ENCODE measurements at places on chromosomes 12 and 14.

- no peak for DNase-seq
Measured at GRCh38 chr14:95033682-95034632, 123.4 kb downstream of the DICER1 start.

DNA sequence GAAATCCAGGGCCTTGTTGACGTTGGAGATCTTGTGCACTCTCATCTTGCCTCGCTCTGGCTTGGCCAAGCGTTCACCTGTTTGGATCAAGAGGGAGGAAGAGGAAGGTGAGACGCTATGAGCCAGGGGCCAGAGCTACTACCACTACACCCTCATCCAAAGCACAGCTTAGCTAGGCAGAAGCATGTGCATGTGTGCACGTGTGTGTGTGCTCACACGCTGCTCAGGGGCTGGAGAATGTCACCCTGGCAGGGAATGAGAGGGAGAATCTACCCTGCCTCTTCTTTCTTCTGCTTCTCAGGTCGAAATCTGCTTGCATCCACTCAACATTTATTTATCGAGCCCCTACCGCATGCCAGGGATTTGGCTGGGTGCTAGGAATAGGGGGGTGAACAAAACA, 58.1 kb downstream of the ACTN1 start:
- DNase-seq: no peak

- DNase-seq: no peak
Measured at GRCh38 chr12:94481734-94482133, 22.1 kb upstream of the CEP83 start.

GRCh38 chr14:31340297-31341063, 79.9 kb downstream of the HEATR5A start:
- no peak for DNase-seq
